Urinary bladder (tissue), 4 donors: ENCODE measurements at places on chromosomes 5 and 9. TPM values are rescaled to one million over a fixed set of nuclear protein-coding genes. Genes with fewer than 3 reads are reported as not detected.

GRCh38 chr5:156135531-156135930, 191.4 kb upstream of the SGCD start:
- no peak for DNase-seq

DNA sequence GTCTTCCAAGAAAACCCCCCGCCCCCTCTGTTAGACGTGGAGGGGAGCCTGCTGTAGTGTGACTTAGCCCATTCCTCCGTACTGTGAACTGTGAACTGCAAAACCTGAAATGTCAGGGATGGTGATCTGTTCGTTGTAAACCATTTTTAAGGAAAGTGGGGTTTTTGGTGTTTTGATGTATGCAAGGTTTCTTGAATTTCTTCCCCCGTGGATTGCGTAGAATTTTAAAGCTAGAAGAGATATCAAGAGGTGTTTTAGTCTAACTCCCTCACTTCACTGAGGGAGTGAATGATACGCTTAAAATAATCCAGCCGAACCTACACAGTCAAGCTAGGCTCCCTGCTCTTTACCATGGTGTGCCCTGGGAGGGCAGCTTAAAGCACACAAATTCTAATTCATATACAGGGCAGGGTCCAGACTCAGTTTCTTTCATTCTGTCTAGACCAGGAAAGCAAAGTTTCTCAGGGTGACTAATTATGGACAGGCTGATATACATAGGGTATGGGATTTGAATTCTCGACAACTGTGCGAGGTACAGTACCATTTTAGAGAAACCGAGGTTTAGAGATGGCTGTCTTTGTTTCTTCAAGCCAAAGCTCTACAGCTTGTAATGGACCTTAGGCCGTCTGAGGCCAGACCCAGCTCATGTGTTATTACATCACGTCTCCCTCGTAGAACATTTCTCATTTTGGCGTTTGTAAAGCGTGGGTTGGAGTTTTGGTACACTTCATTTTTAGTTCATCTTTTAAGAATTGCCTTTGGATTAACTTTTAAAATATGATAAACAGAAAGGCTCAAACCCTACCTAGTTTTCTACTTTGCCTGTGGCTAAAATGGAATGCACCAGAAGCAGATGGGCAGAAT, 2.7 kb downstream of the PTGER4 start:
- DNase-seq = no peak

GRCh38 chr5:39158127-39158593, 61.2 kb downstream of the FYB1 start:
- DNase-seq = no peak

GLRA1 gene
- not detected for total RNA-seq

SV2C gene
- total RNA-seq = 2.1 TPM
